ENCODE measurements at places on chromosomes 12 and 14.

DNA sequence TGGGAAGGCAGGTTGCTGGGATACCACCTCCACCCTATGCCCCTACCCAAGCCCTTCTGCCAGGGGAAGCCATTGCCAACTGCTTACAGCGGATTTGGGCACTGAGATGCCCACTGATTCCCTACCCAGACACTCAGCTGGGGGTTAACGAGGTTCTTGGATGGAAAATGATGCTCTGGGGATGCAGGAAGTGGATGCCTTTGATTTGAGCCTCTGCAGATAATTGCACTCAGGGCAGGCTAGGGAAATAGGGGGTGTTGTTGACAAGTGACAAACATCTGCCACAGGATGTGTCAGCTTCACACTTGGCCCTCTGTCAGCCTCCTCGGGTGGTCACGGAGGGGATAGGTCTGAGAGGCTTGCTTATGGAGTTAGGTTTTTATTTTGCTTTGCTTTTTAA is 57.4 kb downstream of the RPH3A start:
- DNase-seq: no peak

GRCh38 chr12:54958048-54958658 is 26.4 kb downstream of the TESPA1 start:
- DNase-seq: no peak

- no peak for DNase-seq
Observed at GRCh38 chr14:105709281-105710118, 183.1 kb downstream of the TMEM121 start.

- DNase-seq: no peak
Observed at GRCh38 chr12:94987801-94988200, 15.7 kb downstream of the NDUFA12 start.

DNA sequence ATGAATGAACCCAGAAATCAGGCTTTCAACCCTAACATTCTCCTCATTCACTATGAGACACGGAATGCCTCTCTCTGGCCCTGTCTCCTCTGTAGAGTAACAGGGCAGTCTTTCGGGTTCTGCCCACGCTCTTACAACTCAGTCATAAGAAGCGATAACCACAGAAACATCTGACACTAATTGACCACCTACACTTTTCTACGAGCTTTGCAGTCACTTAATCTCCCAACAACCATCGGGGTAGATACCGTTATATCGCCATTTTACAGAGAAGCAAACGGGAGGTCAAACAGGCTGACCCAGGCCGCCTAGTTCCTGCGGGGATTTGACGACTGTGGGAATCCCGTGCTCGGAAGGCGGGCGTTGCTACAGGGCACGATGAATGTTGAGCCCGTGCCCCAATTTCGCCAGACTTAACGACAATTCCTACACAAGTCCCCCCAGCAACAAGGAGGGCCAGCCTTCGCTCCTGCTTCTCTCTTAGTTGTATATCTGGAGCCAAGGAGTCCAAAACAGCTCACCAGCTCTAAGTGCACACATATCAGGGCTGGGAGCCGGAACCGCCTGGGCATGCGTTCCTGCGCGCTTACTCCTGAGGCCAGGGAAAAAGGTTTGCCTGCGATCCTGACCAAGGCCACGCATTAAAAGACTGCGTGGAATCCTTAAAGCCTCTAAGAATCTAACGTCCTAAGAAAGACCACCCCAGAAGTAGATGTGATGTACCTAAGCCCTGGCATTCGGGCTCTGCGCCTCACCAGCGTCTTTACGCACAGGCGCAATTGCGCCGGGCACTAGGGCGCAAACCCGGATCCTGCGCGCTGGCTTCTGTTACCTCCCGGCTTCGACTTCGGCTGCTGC is 38.7 kb upstream of the TBX5 start:
- DNase-seq: no peak

- no peak for DNase-seq
Observed at GRCh38 chr12:92297405-92297804, 151.8 kb upstream of the BTG1 start.

DNA sequence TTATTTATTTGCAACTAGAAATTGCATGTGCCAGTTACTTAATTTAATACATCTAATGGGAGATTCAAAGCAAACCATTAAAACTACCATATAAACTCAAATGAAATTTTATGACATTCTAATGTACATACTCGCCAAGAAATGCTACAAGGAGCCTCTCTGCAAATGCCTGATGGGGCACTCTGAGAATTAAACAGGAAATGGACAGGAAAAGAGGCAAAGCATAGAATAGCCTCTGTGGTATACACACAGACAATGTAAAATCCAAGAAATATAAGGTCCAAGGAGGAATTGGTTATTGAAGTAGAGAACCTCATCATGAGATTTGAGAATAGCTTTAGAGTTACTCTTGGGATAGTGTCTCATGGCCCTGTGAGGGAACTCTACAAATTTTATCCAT is 41.2 kb downstream of the RAB21 start:
- no peak for DNase-seq

- DNase-seq: no peak
Observed at GRCh38 chr14:77322250-77322902, 1.5 kb downstream of the GSTZ1 start.

DNA sequence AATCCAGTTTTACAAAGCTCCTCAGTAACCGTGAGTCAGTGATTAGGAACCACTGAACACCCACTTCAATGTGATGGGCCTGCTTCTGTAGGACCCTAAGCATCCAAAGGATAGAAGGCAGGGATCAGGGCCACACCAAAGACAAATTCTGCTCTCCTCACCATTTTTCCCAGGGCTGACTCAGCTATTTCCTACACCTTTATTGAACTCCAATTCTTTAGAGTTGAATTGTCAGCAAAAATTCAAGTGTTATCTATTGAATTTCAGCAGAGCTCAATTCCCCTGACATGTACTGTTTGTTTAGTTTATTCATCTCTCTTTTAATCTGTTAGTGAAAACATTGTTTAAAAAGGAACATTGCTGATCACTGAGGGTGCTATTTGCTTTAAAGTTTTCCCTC is 457.7 kb upstream of the TMPO start:
- no peak for DNase-seq

- DNase-seq: no peak
Observed at GRCh38 chr14:104202259-104203070, 64.1 kb downstream of the KIF26A start.

- no peak for DNase-seq
Observed at GRCh38 chr14:94330857-94331256, 7.7 kb upstream of the SERPINA6 start.

GRCh38 chr12:103948746-103949406 is 16.8 kb upstream of the TDG start:
- DNase-seq: no peak

GRCh38 chr14:70023871-70024270 is 144.7 kb downstream of the SMOC1 start:
- no peak for DNase-seq

- DNase-seq: no peak
Observed at GRCh38 chr12:3743803-3744202, 9.1 kb downstream of the CRACR2A start.
